Thoracic aorta (tissue), 2 donors: ENCODE measurements at places on chromosomes 6 and 20.

- no peaks in the 10 kb centered on the region for H3K27me3 ChIP-seq
- no peaks in the 10 kb centered on the region for H3K36me3 ChIP-seq
- no peak overlapping the region for H3K27ac ChIP-seq
- no peak for DNase-seq
These were observed 11.4 kb upstream of the KIF25 start for GRCh38 chr6:167985911-167986595.

DNA sequence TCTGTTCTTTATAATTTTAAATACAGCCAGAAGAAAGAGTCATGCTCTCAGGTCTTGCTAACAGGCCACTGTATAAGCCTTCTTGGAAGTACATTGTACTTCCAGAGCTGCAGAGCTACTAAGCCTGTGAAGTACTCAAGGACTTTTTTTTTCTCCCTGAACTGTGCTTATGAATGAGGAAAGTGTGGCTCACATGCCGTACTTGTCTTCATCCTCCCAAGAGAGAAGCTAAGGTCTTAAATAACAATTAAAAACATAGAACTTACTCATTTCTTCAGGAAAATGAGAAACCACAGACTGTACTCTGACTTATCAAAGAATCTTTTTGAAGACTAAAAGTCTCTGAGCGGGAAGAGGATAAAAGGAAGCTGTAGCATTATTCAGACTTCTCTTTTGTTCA, 218.3 kb downstream of the HTR1B start:
- H3K4me1 ChIP-seq, result no peaks in the 10 kb centered on the region
- no peaks in the 10 kb centered on the region for H3K27me3 ChIP-seq
- no peak overlapping the region for H3K4me3 ChIP-seq
- DNase-seq, result no peak
- H3K36me3 ChIP-seq, result no peaks in the 10 kb centered on the region

DNA sequence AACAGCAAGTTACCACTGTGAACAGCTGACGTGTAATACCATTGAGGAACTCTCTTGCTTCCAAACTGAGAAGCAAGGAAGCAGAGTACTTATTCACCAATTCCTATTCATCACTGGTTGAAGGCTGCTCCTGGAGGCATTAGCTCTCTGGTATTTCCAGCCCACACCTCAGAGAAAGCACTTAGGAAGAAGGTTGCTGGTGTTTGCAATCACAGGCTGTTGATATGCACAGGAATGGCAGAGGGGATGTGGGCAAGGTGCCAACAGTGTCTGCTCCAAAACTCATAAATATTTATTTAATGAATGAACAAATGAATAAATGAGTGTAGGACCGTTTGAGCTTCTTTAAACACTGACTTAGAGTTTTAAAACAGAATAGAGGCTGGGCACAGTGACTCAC, 6.9 kb upstream of the RRBP1 start:
- H3K4me1 ChIP-seq, result peaks cover 15% of the 10 kb centered on the region
- no peak overlapping the region for H3K4me3 ChIP-seq
- no peak for DNase-seq
- no peaks in the 10 kb centered on the region for H3K36me3 ChIP-seq
- H3K27me3 ChIP-seq, result no peaks in the 10 kb centered on the region

GRCh38 chr6:116611056-116611455, 5.2 kb upstream of the RSPH4A start:
- H3K27me3 ChIP-seq, result no peaks in the 10 kb centered on the region
- H3K27ac ChIP-seq, result no peak overlapping the region
- H3K4me3 ChIP-seq, result no peak overlapping the region
- DNase-seq, result no peak
- H3K4me1 ChIP-seq, result no peaks in the 10 kb centered on the region
- no peaks in the 10 kb centered on the region for H3K36me3 ChIP-seq

GRCh38 chr6:34157851-34158250, 12.0 kb upstream of the GRM4 start:
- no peaks in the 10 kb centered on the region for H3K36me3 ChIP-seq
- peaks cover 8% of the 10 kb centered on the region for H3K4me1 ChIP-seq
- H3K4me3 ChIP-seq, result no peak overlapping the region
- no peak overlapping the region for H3K27ac ChIP-seq

- no peak for DNase-seq
- H3K27ac ChIP-seq, result no peak overlapping the region
- no peaks in the 10 kb centered on the region for H3K36me3 ChIP-seq
These were observed 41.5 kb upstream of the SRF start for GRCh38 chr6:43129434-43130194.

DNA sequence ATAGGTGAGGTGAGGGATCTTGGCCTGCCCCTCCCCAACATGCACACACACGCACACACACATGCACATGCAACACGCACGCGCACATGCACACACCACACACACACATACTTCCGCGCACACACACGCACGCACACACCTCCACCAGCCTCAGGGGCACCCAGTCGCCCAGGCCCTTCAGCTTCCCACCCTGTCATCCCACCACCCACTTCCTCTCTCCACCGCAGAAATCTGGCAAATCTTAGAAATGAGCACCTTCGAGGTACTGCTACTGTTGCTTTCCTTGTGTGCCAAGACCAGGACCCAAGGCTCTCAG, 1.2 kb downstream of the SPDEF start:
- H3K36me3 ChIP-seq, result no peaks in the 10 kb centered on the region
- DNase-seq, result no peak
- no peaks in the 10 kb centered on the region for H3K4me1 ChIP-seq
- no peak overlapping the region for H3K27ac ChIP-seq
- H3K4me3 ChIP-seq, result no peak overlapping the region

DNA sequence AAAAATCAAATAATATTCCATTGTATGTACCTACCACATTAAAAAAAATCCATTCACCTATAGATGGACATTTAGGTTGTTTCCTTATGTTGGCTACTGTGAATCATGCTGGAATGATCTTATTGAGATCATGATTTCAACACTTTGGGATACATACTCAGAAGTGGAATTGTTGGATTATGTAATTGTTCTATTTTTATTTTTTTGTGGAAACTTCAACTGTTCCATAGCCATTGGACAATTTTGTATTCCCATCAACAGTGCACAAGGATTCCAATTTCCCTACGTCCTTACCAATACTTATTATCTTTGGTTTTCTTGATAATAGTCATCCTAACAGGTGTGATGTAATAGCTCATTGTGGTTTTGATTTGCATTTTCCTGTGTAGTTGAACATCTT, 834.0 kb downstream of the MAFB start:
- H3K4me3 ChIP-seq, result no peak overlapping the region
- H3K27ac ChIP-seq, result no peak overlapping the region
- no peak for DNase-seq
- H3K4me1 ChIP-seq, result peaks cover 8% of the 10 kb centered on the region
- H3K36me3 ChIP-seq, result no peaks in the 10 kb centered on the region

- H3K4me3 ChIP-seq, result no peak overlapping the region
- no peak for DNase-seq
- no peaks in the 10 kb centered on the region for H3K36me3 ChIP-seq
- no peaks in the 10 kb centered on the region for H3K4me1 ChIP-seq
These were observed 28.7 kb downstream of the SLCO4A1 start for GRCh38 chr20:62670998-62671397.

DNA sequence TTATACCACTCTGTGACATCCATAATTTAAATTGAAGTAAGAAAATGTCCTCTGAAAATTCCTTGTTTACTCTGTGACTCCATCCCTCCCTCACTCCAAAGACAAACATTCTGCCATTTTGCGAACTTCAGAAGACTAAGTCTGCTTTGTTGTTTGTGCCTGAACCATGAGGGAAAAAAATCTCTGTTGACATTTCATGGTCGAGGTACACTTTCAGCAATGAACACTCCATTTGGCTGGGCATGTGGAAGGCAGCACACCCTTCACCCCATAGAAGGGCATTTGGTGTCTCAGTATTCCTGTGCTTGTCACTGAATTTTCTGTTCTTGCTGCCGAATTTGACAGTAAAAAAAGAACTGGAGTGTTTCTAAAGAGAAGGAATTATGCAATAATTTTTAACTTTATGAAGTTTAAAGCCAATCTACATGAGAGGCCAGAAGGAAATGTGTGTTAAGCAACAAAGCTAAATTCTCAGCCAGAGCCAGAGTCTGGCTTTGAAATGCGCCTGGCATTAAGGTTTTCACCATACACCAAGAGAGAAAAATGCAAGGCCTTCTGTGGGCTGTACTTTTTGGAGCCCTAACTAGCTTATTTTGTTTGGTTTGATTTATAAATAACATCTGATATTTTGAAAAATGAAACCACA, 4.7 kb upstream of the PBOV1 start:
- H3K36me3 ChIP-seq, result no peaks in the 10 kb centered on the region
- no peaks in the 10 kb centered on the region for H3K4me1 ChIP-seq
- H3K4me3 ChIP-seq, result no peak overlapping the region
- no peaks in the 10 kb centered on the region for H3K27me3 ChIP-seq

- H3K4me1 ChIP-seq, result peaks cover 24% of the 10 kb centered on the region
- peaks cover 10% of the 10 kb centered on the region for H3K27me3 ChIP-seq
- H3K36me3 ChIP-seq, result no peaks in the 10 kb centered on the region
- no peak for DNase-seq
- peak overlapping the region; percentile 75 for H3K4me3 ChIP-seq
These were observed 5.5 kb upstream of the DLL1 start for GRCh38 chr6:170296423-170296745.

DNA sequence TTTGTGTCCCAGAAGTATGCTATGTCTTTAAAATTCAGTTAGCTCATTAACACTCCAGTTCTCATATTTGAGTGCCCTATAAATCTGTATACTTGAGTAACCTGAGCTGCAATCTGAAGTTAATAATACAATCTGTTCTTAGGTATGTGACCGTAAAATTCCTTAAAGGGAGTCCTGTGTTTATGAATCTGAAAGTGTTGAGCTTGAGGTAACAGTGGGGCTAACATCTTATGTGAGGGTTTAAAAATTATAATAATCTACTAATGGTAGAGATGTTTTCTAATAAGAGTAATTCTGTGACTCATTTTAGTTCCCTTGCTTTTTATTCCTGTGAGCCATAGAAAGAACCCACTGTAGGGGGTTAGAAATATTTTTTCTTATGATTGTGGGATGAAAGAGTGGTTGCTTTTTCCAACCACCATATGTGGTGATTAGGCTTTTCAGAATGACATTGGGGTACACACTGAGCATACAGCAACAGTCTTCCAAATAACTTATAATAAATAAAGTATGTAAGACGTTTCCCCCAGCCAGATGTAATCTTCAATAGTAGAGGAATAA, 121.2 kb downstream of the BCKDHB start:
- H3K4me1 ChIP-seq, result no peaks in the 10 kb centered on the region
- no peak overlapping the region for H3K4me3 ChIP-seq
- no peaks in the 10 kb centered on the region for H3K27me3 ChIP-seq
- no peaks in the 10 kb centered on the region for H3K36me3 ChIP-seq

DNA sequence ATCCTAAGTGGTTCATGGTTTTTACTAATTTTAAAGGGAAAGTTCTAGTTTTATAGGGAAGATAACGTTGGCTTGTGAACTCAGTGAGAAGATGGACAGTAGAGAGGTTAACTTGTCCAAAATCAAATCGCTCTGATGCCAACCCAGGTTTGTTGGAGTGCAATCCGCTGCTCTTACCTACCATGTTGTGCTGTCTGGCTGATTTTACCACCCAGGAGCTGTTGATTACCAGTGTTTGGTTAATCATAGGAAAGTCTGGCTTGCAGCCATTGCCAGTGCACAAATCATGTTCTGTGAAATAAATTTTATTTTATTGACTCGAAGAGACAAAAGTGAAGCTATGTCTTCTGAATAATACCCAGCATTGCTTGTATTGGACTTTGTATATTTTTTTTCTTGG, 92.4 kb downstream of the PLCB4 start:
- H3K27me3 ChIP-seq, result no peaks in the 10 kb centered on the region
- no peak overlapping the region for H3K4me3 ChIP-seq
- no peak for DNase-seq

DNA sequence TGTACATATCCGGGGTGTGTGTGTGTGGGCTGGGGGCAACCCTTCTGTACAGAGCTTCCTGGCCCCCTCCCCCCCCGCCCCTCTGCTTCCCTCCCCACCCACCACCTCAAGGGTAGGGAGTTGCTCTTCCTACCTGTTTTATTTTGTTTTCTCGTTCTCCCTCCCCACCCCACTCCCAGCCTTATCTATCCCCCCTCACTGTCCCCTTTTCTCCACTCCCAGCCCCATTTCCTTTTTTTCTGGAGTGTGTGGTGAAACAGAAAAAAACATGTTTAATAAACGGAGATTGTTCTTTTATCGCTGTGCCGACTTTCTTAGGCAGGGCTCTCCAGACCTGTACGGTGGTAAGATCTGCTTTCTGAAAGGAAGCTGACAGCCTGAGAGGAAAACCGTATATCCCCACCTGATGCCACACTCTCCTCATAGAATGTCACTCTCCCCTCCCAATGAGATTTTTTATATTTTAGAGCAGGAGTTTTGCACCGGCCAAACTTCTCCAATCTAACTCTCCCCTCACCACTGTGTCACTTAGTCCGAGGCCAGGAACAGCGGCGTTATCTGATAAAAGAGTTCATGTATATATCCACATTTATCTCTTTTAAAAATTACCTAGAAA, 875 bp upstream of the ZBTB9 start:
- no peaks in the 10 kb centered on the region for H3K27me3 ChIP-seq
- H3K4me3 ChIP-seq, result peak overlapping the region; percentile 96
- peak overlapping the region; percentile 42 for H3K27ac ChIP-seq
- DNase-seq, result no peak

DNA sequence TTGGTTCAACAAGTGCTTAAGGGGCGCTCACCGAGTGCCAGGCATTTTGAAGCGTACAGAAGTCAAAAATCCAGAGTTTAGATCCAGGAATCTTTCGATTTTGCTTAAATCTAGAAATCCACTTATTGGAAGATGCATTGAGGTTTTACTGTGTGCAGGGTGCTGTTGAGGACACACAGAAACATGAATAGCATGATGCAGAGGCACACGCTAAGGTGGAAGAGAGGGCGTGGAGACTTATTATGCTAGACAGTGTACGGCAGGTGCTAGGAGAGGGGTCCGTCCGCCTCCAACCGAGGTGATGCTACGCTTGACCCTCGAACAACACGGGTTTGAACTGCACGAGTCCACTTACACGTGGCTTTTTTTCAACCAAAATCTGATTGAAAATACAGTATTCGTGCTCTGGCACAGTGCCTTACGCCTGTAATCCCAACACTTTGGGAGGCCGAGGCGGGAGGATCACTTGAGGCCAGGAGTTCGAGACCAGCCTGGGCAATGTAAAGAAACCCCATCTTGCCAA, 1.0 kb upstream of the KIF13A start:
- H3K4me3 ChIP-seq, result peak overlapping the region; percentile 96
- H3K36me3 ChIP-seq, result no peaks in the 10 kb centered on the region
- no peaks in the 10 kb centered on the region for H3K27me3 ChIP-seq

- H3K36me3 ChIP-seq, result no peaks in the 10 kb centered on the region
- no peaks in the 10 kb centered on the region for H3K4me1 ChIP-seq
- H3K27ac ChIP-seq, result no peak overlapping the region
These were observed 120.4 kb downstream of the CDH26 start for GRCh38 chr20:60078351-60079250.

- DNase-seq, result no peak
- H3K4me1 ChIP-seq, result no peaks in the 10 kb centered on the region
- no peak overlapping the region for H3K4me3 ChIP-seq
- H3K36me3 ChIP-seq, result no peaks in the 10 kb centered on the region
- H3K27ac ChIP-seq, result no peak overlapping the region
These were observed 220.4 kb upstream of the RIMS1 start for GRCh38 chr6:71665931-71666330.

GRCh38 chr6:131210469-131210868, 75.2 kb downstream of the AKAP7 start:
- no peak overlapping the region for H3K4me3 ChIP-seq
- H3K4me1 ChIP-seq, result no peaks in the 10 kb centered on the region
- H3K27me3 ChIP-seq, result no peaks in the 10 kb centered on the region
- DNase-seq, result no peak
